ENCODE measurements at places on chromosomes 11 and 22.

- no peak for DNase-seq
Observed at GRCh38 chr22:47204002-47204979, 441.8 kb downstream of the TBC1D22A start.

- no peak for DNase-seq
Observed at GRCh38 chr22:25795478-25795877, 53.5 kb downstream of the MYO18B start.

DNA sequence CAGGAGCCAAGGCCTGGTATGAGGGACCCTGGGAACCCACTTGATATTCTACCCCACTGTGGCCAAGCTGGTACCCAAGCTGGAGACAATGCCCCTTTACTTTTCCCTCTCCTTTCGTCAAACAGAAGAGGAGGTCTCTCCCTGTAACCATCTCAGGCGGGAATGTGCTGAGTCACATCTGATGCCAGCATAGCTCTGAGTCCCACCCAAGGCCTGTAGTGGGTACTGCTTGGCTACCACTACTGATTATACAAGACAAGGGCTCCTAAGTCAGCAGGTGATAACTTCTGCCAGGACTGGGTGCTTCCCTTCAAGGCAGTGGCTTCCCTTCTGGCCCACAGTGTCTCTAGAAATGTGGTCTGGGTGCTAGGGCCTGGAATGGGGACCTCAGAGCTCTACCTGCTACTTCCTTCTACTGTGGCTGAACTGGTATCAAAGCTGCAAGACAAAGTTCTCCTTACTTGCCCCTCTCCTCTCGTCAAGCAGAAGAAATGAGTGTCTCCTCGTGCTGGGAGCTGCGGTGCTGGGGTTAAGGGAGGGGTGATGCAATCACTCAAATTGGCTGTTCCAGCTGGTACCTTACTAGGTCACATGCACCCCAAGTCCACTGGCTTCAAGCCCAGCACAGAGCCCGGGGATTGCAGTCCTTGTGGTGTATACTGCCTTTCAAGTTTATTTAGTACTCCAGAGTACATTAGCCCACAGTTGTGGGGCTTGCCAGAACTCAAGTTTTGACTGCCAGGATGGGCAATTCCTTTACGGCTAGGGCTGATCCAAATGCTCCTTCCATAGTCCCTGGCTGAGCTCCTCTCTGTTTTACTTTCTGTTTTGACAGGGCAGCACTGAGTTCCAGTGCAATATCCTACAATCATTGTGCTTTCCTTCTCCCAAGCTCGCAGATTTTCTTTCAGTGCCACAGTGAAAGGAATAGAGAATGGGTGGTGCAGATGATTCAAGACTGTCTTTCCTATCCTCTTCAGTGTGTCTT is 419.7 kb upstream of the CNTN5 start:
- no peak for DNase-seq

DNA sequence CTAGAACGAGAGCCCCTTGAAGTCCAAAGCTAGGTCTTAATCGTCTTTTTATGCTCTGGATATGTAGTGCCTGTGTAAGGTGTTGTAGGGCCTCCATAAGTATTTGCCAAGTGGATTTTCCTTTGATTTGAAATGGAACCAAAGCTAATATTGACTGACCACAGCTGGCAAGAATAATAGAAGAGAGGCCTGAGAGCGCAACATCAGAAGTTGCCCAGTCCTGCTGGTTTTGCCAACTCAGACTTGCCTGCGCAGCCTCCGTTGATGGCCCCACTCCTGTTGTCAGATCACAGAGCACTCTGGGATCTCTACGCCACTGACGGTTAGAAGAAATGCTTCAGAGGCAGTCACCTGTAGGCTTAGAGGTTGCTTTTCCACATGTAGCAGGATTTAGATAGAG is 251.2 kb downstream of the TENM4 start:
- no peak for DNase-seq

GRCh38 chr11:88487646-88488045 is 150.1 kb upstream of the CTSC start:
- DNase-seq: no peak

GRCh38 chr11:15336021-15336420 is 221.3 kb downstream of the INSC start:
- no peak for DNase-seq

- no peak for DNase-seq
Observed at GRCh38 chr22:38946771-38947170, 10.6 kb upstream of the APOBEC3A start.

DNA sequence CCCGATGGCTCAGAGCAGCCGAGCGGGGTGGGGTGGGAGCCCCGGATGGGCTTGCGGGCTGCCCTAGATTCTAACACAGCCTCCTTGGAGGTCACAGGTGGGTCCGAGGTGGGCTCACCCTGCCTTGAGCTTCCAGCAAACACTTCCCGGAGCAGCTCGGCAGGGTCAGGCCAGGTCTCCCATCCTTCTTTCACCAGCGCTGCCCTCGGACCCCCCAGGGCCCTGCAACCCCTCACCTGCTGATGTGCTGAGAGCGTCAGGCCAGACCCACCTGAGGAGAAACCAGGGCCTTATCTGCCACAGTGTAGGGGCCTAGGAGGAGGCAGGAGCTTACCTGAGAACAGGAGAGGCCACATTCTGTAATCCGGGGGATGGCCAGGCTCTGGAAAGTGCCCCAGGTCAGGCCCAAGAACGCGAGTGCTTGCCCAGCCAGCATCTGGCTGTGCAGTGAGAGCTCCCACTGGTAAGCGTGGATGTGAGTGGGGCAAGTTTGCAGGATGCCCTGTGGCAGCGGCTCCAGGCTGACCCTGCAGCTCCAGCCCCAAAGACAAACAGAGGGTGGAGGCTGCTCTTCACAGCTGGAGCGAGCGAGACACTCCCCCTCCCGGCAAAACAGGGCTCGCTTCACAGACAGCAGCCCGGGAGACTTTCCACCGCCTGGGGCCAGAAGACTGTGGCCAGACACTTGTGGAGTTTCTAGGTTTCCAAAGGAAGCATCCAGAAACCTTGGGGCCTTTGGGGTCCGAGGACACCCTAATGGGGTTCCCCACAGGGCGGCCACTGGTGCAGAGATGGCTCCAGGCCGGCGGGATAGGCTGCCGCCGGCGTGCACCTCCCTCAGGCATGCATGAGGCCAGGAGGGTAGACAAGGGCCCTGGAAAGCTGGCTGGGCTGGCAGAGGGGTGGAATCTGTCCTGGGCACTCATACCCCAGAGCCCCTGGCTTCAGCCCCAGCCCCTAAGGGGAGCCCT is at the start of gene IL17REL:
IL17REL (minus strand) TSS at position 555 of the 971 bp plus-strand sequence; CDS start at position 436, 119 bp downstream.
- no peak for DNase-seq

GRCh38 chr11:46554213-46555147 is 39.3 kb downstream of the AMBRA1 start:
- no peak for DNase-seq

DNA sequence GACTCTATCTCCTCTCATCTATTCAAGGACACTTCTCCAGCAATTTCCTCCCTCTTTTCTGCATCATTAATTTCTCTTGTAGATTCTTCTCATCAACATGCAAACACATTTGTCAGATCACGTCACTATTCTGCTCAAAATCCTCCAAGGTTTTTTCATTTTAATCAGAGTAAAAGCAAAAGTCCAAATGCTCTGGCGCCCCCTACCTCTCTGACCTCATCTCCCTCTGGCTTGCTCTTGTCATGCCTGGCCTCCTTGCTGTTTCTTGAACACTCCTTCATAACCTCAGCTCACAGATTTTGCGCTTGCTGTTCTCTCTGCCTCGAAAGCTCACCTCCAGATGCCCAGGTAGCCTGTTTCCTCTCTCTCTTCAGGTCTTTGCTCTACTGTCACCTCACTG is 22.4 kb downstream of the RTCB start:
- no peak for DNase-seq

GRCh38 chr11:133467686-133468085 is 64.6 kb downstream of the OPCML start:
- no peak for DNase-seq

- DNase-seq: no peak
Observed at GRCh38 chr11:74147199-74147929, 23.4 kb downstream of the C2CD3 start.

DNA sequence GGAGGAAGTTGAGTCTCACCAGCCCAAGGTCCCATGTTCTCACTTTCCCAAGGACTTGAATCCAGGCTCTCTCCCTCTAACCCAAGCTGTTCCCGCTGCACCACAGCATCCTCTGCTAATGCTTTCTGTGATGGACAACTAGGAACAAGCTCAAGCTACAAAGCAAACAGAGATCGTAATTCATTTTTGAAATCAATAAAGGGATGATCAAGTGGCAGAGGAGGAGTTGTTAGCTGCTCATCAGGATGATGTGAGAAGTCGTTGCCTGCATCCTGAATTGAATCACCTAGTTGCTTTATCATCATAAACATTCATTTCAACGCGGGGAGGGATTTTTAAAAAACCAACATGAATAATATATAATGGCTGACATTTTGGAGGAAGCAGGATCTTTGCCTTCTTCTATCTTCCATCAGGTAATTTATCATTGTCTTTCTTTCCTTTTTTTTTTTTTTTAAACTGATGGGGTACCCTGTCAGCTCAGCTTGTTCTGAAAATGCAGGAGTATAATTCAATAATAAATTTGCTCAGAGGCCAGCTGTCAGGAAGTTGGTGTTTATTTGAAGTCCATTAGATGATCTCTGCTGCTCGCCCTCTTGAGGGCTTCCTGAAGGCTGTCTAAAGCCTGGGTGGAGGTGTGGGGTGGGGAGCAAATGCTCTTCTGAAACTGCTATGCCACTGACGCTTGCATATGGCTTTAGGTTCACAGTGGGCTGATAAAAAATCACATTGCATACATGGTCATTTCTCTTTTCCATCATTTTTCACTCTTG is 174.4 kb upstream of the NARS2 start:
- DNase-seq: no peak

DNA sequence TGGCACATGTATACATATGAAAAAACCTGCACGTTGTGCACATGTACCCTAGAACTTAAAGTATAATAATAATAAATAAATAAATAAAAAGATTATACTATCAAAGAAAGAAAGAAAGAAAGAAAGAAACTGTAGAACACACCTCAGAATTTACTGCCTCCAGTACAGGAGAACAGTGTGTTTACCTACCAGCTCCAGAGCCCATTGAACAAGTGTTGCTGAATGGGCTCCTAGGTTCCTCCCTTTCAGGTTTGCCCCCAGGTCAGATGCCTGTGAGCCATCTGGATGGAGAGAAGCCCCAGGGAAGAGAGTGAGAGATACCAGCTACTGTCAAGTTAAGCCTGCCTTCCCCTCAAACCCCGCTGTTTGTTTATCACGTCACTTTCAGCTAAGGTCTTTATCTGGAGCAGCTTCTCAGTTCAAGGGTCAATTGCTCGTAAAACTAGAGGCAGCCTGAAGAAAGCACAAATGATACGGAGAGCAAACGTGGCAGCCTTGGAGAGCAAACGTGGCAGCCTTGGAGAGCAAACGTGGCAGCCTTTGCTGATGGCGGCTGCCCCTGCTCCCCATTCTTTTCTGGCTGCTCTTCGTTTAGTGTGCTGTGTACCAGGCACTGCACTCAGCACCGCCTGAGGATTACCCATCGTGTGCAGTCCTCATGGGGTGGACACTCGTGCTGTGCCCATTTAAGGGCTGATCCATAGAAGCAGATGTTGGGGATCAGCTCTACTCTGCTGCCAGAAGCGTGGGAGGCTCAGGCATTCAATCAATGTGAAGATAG is 111.7 kb downstream of the ADAMTS15 start:
- DNase-seq: no peak

- no peak for DNase-seq
Observed at GRCh38 chr22:36743591-36744412, 32.1 kb downstream of the IFT27 start.

DNA sequence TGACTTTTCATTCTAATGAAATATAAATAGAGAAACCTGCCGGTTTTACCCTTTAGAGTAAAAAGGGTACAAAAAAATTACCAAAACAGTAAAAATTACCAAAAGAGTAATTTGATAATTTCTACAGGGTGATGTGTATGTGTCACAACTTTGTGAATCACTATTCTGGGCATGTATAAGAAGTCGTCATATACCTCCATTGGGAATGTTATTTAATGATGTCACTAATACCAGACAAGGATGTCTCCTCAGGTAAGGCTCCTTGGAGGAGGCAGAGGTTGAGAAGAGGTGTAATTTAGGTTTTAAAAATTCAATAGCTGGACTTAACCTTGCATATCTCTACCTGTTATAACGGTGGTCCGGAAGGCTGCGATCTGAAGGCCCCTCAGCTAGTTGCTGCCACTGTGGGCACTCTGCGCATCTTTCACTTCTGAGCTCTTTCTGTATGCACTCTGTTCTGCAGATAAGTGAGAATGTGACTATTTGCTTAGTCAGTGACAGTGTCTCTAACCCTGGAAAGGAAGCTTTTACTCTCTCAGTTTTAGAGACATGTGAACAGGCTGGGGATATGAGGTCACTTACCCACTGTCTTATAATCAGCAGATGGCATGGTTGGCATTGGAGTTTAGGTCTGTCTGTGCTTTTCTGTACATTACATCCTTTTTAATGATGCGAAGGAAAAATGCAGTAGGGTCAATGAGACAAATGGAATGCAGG is 987 bp upstream of the NCR3LG1 start:
- DNase-seq: no peak

DNA sequence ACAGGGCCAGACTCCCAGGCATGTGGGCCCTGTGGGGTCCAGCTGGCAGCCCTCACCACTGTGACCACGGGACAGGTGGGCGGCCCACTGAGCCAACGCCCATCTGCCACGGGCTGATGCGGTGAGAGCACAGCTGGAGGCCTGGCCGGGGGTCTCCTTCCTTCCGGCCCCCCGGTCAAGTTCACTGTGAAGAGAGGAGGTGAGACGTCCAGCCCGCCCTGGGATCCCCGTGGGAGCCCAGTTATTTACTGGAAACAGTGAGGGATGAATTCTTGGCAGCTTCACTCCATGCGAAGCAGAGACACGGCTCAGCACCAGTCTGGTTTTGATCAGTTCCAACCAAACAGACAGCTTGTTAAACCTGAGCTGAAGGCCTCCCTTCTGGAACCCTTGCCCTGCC is 38.7 kb downstream of the WNT11 start:
- no peak for DNase-seq

DNA sequence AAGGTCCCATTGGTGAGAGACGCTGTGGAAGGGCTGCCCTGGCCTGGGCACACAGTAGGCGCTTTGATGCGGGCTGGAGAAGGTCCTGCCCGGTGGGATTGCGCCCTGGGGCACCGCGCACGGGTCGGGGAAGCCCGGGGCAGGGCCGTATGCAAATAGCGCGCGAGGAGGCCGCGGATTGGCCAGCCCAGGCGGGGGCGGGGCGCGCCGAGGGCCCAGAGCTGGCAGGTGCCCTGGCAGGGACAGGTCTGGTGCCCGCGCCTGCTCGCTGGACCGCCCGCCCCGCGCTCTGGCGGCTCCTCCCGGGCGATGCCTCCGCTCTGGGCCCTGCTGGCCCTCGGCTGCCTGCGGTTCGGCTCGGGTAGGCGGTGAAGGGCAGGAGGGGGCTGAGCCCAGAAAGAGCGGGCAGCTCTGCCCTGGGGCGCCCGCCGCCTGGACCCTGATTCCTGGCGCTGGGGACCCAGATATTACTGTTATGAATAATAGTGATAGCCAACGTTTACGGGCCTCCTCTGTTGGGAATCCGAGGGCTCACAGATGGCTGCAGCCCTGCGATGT is at the start of gene UPK3A:
UPK3A (plus strand) TSS at position 245 of the 558 bp plus-strand sequence; CDS start at position 310, 65 bp downstream.
- DNase-seq: peak; percentile 77

DNA sequence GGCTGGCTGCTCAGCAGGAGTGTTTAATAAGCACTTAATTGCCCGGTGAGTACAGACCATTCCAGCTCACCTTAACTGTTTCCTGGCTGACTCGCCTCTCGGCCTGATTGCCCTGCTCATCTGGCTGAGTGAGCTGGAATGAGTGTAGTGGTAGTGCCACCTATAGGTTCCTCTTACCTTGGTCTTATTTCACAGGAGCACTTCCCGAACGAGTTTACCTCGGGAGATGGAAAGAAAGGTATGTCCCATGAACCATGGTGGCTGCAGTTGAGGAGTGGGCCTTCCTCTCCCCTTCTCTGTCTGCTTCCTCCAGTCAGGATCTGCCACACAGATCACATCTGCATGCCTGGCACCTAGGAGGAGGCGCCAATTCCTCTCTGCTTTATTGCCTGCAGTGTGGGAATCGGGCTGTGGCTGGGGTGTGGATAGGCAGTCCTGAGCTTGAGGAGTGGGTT is 26.7 kb downstream of the UPB1 start:
- DNase-seq: no peak
